Cerebellar cortex (tissue), 1 donor: ENCODE measurements at places on chromosomes 1 and 21.

DNA sequence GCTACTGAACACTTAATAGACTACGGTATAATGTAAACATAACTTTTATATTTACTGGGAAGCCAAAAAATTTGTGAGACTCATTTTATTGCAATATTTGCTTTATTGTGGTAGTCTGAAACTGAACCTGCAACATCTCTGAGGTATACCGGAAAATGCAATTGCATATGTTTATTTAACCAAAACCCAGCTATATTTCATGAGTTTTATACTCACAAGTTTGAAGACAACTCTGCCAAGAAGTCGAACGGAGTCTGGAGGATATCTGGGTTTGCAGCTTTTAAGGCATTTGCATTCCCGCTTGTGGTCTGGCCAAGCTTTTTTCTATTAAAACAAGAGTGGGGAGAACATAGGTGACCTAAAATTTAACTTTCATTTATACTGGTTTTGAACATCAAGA is 171.9 kb downstream of the SMYD3 start:
- no peak for DNase-seq

GRCh38 chr1:84505493-84506001 is 639 bp upstream of the SPATA1 start:
- DNase-seq: peak; percentile 26

GRCh38 chr1:109151146-109151990 is 37.5 kb downstream of the ELAPOR1 start:
- no peak for DNase-seq

GRCh38 chr1:84367219-84367618 is 31.1 kb upstream of the DNASE2B start:
- DNase-seq: no peak
